Stimulated activated CD8-positive, alpha-beta memory T cell treated with anti-CD3 and anti-CD28 coated beads, Interleukin-15, amount 100 ng/mL, for 1 hour (primary cell): ENCODE measurements at places on chromosomes 6 and 20.

GRCh38 chr20:23047001-23047737, 2.3 kb downstream of the THBD start:
- no peak for DNase-seq

DNA sequence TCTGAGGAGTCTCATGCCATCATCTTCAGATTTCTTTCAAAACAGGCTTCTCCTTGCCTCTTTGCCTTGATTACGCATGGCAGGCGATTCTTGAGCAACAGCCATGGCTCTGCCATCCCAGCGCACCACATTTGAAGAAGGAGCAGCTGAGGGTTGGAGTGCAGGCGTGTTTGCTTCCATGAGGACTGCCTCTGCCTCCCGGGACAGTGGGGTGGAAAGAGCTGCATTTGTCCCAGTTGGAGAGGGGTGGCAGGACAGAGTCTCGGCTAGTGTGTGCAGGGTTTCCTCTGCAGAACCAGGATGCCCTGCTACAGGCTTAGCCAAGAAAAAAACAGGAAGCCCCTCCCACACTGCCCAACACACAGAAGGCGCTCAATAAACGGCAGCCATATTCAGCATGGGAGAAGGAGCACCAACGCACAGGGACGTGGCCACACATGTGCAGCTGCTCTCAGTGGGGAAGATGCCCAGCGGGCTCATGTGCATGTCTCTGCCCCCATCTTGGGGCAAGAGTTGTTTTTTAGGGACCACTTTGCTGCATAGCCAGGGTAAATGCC, 36.6 kb downstream of the IRF4 start:
- DNase-seq: no peak

DNA sequence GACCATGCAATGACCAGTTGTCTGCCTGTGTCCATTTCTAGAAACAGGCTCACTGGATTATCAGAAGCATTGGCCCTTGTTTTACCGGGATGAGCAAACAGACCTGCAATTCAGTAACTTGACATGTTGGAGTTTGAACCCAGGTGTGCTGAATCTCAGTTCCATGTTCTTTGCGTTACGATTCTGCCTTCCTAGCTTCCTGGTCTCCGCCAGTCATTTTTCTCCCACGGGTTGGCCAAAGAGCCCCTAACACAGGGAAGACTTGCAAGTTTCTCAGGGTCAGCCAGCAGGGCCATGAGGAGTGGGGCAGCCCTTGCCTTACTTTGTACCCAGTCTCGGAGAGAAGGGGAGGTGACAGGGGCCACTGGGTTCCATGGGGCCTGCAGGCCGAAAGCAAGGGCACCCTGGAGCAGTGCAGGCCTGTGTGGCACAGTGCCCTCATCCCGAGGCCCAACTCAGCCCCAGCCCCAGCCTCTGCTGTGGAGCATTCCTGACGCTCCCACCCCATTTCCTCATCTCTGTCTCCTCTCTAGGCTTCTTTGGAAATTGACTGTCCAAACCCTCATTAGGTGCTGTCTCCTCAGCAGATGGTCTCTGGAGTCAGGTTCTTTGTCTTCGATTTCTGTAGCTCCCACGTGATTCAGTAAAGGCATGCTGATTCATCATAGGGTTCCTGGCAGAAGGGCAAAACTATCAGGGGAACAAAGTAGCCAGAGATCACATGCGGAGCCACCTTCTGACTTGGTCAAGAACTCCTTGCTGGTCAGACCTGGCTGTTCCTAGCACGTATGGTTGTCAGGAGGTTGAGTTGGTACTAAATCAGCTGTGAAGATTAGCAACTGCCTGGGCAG, 23.6 kb downstream of the CDS2 start:
- DNase-seq: no peak

DNA sequence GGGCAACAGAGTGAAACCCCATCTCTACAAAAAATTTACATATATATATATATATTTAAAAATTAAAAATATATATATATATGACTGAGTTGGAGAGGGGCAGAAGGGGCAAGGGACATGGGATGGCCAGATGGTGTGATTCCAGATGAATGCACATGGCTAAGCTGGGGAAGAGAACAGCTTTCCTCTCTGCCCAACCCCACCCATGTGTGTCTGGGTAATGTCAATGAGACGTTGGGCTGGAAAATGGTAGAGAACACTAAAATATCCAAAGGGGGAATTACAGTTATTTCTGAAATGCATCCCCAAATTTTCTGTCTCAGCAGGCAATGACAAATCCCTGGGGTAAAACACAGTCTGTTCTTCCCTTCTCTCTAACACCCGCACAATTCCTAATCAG, 31.2 kb upstream of the CCND3 start:
- DNase-seq: no peak

GRCh38 chr20:54026295-54027064, 43.9 kb downstream of the BCAS1 start:
- DNase-seq: no peak

- DNase-seq: no peak
Observed at GRCh38 chr20:62493253-62493885, 17.6 kb upstream of the GATA5 start.
